ENCODE measurements at places on chromosomes 2 and 18.

- DNase-seq: peak; percentile 45
Observed at GRCh38 chr2:24123922-24124580, 782 bp downstream of the FAM228B start.

DNA sequence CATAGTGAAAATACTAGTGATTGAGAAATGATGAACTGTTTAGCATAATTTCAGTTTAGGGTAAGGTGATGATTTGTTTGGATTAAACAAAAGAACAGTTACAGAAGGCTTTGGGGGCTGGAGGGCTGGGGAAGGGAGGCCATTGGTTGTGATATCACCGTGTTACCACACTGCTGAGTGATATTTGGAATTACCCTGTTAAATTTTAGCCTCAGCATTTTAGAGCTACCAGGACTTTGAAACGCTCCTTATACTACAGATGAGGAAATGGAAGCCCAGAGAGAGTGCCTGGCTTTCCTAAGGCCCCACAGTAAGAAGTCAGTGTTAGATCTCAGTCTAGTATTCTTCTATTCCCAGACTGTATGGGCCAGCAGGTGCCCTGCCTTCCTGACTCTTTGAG, 15.6 kb downstream of the ARHGEF33 start:
- no peak for DNase-seq

DNA sequence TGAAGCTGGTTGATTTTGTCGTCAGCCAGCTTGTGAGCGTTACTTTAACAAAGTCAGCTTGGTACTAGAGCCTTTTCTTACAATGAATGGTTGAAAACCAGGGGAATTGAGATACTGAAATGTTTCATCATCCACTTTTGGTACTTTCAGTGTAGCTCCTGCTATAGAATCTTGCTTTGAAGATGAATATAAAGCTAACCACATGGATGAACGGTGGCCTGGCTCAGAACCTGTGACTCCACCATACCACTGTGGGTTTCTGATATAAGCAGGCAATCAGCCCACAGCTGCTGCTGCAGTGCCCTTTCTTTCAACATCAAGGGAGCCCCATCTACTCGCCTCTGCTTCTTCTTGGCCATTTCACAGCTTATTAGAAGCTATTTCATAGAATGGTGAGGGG, 53.2 kb upstream of the GPR45 start:
- no peak for DNase-seq

DNA sequence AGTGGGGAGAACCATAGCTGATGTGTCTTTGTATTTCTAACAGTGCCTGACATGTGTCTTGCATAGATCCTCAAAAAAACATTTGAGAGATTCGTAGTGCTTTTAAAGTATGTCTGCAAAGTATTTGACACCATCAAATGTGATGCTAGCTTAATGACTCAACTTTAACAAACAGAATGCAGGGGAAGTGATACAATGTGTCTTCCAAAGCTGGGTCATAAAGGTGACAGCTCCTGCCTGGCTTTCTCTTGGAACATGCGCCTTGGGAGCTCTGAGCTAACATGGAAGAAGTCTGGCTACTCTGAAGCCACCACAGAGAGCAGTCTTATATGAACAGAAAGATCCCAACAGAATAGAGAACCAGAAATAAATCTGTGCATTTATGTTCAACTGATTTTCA, 78.2 kb downstream of the C1D start:
- no peak for DNase-seq

DNA sequence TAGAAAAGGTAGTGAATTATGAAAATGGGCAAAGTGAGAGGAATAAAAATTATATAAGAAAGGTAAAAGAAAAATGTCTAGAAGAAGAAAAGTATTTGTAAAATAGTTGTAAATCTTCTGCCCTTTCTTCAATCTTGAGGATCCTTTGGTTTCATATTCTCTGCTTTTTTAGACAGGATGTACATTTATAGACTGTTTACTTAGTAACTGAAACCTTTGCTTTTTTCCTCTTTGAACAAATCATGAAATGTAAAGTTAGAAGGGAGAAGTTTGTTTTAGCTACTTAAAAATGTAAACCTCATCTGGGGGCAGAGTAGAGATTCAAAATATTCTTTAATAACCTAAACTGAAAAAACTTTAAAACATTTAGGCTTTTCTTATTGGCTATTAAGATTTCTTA, 150.4 kb upstream of the ITGA4 start:
- DNase-seq: no peak

GRCh38 chr2:159905926-159906714, 108.1 kb upstream of the CD302 start:
- DNase-seq: no peak

DNA sequence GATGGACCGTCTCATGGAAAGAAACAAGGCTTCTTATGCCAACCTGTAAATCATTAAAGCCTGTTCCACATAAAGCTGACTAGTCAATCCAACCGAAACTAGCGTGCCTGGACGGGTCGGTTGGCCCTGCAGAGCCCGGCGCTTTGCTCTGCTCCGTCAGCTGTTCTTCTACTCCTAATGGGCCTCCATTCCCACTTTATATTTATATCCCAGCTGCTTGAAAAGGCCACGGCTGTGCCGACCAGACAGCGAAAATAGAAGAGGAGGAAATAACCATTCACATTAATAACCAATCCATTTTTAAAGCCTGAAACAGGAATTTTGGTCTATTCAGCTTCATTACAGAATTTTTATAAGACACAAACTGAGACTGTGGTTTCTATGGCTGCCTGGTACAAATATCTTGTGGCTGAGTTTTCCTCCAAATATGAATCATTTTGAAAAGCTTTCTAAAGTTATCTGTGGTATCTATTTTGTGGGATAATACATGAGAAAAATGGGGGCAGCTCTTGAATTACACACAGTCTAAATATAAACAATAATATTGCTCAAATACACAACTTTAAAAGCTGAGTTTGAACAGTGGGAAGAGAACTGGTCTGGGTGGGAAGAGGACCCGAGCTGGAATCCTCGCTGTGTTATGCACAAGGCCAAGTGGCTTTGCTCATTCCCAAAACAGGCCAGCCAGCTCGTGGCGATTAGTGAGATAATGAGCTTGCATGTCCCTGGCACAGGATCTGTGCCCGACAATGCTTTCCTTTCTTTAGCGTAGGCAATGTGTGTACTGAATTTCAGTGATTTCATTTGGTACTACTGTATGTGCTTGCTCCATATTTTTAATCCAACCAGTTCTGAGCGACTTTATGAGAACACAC, 10.5 kb upstream of the FAM124B start:
- no peak for DNase-seq

- DNase-seq: peak; percentile 52
Observed at GRCh38 chr2:64838817-64839216, 150.4 kb upstream of the SLC1A4 start.

- peak; percentile 60 for DNase-seq
Observed at GRCh38 chr2:96801005-96801785, 14.9 kb upstream of the CNNM3 start.

DNA sequence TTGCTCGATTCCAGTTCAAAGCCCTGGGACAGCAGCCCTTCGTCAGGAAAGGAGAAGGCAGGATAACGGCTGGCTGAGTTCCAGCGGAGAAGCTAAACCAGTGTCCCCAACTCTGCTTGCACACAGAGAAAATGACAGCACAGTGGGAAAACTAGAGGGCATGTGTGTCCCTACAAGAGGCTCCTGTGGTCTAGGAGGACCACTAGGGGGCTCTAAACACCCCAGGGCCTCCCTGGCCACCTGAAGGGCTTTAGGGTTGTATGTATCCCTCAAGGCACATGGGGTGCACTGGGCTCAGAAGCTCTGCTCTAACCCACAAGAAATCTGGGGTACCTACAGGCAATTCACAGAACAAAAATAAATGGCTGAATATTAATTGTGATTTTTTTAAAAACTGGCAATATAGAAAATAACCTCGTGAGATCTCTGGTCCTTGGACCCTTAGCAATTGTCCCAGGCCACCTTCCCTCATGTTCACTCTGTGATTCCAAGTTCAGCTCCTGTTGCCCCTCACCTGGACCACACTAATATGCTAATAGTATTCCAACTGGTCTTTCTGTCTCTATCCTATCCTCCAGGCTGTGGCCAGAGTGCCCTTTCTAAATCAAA, 17.5 kb downstream of the STAT1 start:
- DNase-seq: peak; percentile 54

GRCh38 chr2:116094196-116094595, 1651.8 kb downstream of the DPP10 start:
- DNase-seq: no peak

DNA sequence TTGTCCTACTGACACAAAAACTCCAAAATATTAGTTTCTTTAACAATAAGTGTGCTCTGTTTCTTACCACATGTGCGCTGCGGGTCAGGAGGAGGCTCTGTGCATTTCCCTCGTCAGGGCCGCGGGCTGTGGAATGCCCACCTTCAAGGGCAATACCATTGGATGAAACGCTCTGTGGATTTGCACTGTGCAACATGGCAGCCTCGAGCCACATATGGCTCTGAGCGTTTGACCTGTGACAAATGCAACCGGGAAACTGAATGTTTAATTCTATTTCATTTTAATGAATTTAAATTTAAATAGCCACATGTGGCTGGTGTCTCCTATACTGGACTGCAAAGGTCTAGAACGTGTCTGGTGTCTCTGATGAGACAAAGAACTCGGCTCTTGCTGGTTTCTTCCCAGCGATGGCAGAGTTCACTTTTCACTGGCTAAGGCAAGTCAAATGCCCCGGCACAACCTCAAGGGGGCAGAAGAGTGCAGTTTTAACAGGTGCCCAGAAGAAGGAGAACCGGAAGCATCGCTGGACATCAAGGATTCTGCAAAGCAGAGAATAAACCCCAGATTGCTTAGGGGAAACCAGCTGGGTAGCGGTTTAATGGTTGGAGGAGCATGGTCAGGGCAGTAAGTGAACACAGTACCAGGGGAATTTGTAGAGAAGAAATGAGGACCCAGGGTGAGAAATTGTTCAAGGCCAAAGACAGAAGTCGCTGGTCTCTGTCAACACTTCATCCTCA, 37.0 kb upstream of the TMEM18 start:
- DNase-seq: peak; percentile 60

- DNase-seq: no peak
Observed at GRCh38 chr2:196248467-196249094, 77.2 kb upstream of the STK17B start.

- DNase-seq: no peak
Observed at GRCh38 chr18:78526923-78527711, 452.5 kb upstream of the SALL3 start.

DNA sequence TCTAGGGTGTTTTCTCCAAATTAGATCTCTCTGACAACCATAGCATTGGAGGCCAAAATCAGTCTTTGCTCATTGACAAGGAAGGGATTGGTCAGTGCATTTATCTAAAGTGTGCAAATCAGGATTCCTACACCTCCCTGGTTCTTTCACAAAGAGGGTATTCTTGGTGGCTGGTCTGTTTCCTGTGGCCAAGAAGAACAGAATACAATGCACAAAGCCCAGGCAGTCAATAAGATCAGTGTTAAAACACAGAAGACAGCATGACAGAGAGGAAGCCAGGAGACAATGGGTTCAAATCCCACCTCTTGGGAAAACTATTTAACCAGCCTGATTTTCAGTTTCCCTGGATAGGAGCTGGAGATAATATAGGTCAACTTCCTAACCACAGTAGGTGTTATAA, 46.1 kb upstream of the THOC1 start:
- DNase-seq: no peak

DNA sequence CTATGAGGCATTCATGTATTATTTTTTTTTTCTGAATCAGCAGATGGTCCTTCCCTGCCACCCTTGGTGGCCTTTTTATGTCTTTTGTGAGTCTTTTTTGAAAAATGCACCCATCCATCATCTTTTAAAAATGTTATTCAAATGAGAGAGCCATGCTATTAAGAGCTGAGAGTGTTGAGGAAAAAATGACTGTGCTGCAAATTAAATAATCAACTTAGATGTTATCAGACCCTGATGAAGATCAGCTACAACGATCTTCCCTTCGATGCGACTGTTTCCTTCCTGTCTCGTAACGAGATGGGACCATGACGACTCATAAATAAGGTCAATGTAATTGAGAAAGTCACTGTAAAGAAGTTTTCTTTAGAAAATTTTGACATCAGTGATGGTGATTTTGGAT, 44.4 kb downstream of the TRIB2 start:
- DNase-seq: no peak

DNA sequence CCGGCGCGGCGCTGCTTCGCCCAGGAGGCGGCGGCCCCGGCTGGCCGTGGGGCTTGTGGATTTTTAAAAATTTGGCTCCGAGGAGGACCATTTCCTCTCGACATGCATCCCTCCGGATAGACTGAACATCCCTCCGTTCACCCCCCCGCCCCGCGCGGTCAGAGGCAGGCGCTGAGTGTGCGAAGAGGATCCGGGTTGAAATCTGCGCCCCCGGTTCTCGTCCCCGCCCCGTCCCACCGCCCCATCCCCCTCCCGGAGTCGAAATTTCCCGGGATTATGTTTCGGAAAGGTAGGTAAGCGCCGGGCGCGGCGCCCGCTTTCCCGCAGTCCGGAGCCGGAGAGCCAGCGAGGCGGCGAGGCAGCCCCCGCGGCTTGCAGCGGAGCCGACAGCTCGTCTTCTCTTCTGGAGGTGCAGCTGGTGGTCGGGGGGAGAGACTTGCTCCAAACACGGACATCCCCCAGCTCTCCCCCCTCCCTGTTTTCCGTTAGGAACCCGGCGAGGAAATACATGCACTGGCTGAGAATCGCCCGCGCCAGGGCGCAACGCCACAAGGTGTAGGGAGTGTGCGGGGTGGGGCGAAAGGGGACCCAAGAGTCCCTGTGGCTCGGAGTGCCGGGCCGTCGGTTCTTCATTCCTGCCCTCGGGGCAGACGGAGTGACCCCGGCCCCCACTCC, at the start of gene PRKCE:
Gene PRKCE, plus strand, starts transcription at position 261 of the 675 bp plus-strand sequence.
- DNase-seq: peak; percentile 33

DNA sequence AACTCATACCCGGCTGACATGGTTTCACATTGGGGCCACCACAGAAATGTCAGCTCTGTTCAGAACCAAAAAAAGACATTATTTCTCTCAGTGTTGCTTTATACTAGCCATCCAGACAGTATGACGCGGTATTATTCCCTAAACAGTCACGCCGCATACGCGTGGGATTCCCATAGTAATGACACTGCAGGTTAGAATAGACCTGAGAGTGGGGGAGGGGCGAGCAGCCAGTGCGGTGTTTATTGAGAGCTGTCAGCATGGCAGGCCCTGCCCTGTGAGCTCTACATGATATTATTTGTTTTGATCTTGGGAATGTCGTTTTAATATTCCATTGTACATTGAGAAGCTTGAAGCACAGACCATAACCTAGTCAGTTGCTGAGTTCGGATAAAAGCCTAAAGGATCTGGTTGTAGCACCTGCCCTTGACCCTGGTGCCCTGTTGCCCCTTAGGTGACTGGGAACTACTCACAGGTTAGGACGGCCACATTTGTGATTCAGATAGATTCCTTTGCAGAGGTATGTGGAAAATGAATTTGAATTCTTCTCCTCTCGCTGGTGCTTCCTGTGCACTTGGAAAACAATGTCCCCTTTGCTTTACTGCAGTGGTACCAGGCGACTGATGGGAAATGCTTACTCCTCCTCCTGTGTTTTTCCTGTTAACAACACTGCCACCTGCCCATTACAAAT, 150.1 kb downstream of the ARHGAP28 start:
- DNase-seq: no peak

- no peak for DNase-seq
Observed at GRCh38 chr2:173664513-173664910, 300.7 kb downstream of the SP3 start.

GRCh38 chr2:27683390-27684071, 19.8 kb downstream of the SLC4A1AP start:
- DNase-seq: peak; percentile 93

Data from lung microvascular endothelial cell (primary cell).